ENCODE measurements at places on chromosomes 2 and 18.

GRCh38 chr2:204023088-204023487 is 86.5 kb downstream of the ICOS start:
- DNase-seq: no peak

GRCh38 chr2:206189691-206190090 is 30.0 kb downstream of the EEF1B2 start:
- no peak for DNase-seq

- no peak for DNase-seq
These were observed 198.1 kb upstream of the SH3BP4 start for GRCh38 chr2:234753701-234754100.

GRCh38 chr2:128549094-128549493 is 230.4 kb upstream of the HS6ST1 start:
- no peak for DNase-seq

- no peak for DNase-seq
These were observed 2.0 kb downstream of the EDAR start for GRCh38 chr2:108986916-108987510.

DNA sequence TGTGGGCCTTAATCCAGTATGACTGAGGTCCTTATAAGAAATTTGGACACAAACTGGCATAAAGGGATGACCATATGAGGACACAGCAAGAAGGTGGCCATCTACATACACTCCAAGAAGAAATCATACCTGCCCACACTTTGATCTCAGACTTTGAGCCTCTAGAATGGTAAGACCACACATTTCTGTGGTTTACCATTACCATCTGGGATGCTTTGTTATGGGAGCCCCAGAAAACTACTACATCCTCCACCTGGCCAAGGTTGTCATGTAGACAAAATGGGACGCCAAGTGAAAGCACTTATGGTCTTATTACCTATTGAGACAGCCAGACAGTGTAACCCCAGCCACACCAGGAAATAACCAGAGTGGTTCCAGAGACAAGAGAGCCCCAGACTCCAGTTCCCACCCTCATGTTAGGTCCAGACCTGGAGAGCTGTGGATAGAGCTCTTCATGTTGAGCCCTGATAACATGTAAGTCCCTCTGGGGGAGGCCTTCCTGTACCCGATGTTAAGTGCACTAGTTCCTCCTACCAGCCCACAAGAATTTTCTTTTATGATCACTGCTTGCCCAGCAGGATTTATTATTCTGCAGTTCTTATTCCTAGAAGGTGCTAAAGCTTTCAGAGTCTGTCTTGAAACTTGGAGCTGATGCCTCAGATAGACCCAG is 4.6 kb upstream of the ADD2 start:
- peak; percentile 43 for DNase-seq

DNA sequence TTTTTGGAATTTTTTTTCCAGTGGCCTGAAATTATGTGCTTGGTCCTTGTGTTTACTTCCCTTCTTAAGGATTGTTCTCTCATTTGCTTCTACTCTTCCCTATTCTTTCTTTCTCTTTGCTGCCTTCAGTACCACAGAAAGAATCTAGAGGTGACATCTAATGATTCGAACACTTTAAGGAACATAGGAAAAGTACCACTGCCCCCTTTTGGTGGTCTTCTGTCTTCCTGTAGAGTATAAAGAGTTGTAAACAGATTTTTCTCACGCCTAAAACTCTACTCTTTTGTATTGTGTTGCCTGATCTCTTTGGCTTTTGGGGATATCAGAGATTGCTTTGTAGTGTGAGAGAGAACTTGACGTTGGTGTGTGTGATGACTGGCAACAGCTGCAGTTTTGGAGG is 7.0 kb upstream of the SCTR start:
- DNase-seq: peak; percentile 15

- no peak for DNase-seq
These were observed 8.7 kb downstream of the GLS start for GRCh38 chr2:190889175-190889943.

DNA sequence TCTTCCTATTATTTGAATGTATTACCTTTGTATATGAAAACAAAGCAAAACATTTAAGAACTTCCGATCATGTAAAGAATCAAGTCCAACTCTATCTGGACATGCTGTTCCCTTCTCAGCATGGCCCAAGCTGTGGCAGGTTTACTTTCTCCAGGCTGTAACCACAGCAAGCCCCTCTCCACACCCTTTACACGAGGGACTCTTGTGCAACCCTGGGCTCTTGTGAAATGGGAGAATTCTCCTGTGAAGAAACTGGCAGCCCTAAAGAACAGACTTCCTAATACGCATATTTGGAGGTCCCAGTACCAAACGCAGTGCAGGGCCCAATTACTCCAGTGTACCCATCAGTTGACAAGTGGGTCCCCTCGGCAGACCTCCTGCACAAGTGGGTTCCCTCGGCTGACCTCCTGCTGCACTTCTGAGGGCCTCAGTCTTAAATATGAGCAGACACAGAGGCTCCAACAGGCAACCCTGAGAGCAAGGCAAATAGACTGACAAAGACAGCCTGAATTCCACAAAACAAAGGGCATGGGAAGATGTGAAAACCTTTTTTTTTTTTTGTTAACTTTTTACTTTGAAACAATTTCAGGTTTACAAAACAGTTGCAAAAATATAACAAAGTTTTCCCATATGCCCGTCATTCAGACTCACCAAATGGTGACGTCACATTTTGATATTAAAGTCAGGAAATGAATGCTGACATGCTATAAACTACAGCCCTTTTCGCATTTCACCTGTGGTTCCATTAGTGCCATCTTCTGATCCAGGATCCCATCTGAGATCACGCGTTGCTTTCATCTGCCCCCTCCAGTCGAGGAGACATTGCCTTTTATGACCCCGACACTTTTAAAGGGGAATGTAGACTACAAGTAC is 78.2 kb downstream of the FBXO15 start:
- DNase-seq: no peak

DNA sequence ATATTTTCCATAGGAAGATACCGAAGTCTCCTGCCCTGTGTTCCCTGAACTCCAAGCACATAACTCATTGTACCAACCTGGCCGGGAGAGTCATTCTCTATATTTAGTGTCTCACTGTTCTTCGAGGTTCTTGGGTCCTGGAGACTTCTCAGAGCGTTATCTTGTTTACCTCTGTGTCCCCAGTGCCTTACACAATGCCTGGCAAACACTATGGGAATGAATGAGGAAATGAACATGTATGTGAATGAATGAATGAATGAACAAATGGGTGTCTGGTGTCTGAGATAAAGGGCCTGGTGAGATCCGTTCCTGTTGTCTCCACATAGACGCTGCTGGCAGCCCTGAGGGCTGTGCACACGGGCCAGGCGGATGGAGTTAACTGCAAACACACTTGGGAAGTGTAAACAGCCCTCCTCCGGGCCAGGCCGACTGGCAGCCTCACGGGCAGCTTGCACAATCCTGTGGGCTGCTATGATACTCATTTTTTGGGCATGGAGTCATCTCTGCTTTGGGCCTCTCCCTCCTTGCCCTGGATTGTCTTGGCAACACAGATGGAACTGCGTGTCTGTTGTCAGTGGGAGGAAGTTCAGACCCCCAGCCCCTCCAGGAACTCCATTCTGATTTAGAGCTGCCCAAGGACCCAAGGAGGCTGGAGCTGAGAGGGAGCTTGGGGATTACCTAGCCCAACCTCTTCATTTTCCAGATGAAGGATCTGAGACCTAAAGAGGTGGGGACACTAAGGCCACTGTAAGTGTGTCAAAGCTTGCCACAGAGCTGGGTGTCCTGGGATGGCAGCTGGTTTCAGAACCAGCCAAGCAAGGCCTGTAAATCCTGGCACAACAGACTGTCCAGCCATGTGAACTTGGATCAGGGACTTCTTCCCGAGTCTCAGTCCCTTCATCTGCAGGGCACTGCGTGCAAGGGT is 124.4 kb downstream of the INHBB start:
- no peak for DNase-seq

GRCh38 chr2:217903859-217904613 is 98.8 kb downstream of the TNS1 start:
- no peak for DNase-seq

DNA sequence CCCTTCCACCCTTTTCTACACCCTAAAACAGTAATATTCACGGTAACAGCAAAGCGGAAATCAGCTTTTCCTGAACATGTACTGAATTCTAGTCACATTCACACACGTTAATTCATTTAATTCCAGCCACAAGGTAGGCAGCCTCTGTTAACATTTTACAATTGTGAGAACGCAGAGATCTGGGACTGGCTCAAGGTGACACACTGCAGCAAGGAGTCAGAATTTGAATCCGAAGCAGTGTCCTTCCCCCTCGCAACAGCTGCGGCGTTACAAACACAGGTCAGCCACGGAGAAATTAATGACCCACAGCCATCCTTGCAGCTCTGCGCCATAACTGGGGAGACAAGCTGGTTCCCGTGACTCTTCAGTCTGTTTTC is 818 bp upstream of the SLC20A1 start:
- DNase-seq: no peak
